ENCODE measurements at places on chromosomes 7 and 10.

DNA sequence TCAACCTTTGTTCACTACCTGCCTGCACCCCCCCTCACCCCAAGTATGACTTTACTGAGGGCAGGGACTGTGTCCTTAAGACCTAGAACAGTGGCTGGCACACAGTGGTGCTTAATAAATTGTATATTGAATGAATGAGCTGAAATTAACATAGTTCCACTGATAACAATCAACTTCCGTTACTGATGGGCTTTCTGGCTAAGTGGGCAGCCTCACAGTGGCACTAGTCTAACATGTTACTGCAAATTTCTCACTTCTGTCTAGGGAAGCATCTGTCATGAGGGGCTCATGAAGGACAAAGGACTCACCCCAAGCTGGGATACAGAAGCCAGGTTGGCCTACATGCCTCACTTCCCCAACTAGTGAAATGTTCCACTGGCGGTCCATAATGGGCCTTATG is 79.3 kb downstream of the CTTNBP2 start:
- DNase-seq: no peak

GRCh38 chr7:89002981-89003956 is 207.7 kb upstream of the TEX47 start:
- no peak for DNase-seq

- no peak for DNase-seq
These were observed 36.6 kb upstream of the SPOCK2 start for GRCh38 chr10:72124989-72125388.

GRCh38 chr7:80386686-80387085 is 125.2 kb downstream of the GNAT3 start:
- DNase-seq: no peak

- DNase-seq: no peak
These were observed 245.5 kb upstream of the NRP1 start for GRCh38 chr10:33579996-33580395.

DNA sequence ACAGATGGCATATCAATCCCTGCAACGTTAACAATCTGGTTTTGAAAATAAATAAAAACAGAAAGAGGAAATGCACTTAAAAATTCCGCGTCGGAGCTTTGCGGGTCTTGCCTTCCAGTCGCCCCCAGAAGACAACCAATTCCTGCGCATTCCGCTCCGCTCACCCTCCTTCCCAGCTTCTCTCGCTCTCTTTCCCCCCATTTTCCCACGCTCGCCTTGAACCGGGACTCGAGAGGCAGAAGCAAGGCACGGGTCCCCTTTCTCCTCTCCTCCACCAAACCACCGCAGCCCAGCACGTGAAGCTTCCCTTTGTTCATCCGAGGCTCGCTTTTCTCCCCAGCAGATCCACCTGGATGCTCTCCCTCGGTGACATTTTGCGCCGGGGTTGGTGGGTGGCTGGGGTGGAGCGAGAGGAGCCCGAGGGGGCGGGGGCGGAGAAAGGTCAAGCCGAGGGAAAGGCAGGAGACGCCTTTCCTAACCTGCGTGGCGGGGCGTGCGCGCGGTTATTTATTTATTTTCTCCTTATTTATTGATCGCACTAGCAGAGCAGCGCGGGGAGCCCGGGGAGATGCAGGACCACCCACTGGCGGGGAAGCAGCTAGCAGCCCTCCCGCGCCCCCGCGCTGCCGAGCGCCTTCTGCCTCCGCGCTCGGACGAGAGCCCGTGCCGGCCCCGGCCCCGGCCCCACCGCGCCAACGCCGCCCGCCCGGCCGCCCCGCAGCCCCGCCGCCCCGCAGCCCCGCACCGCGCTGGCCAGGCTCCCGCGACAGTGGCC is at the start of gene KCND2:
Gene KCND2 (plus strand): TSS at position 475 of the 775 bp plus-strand sequence.
- no peak for DNase-seq

GRCh38 chr7:122217125-122217524 is 73.1 kb upstream of the AASS start:
- peak; percentile 85 for DNase-seq

DNA sequence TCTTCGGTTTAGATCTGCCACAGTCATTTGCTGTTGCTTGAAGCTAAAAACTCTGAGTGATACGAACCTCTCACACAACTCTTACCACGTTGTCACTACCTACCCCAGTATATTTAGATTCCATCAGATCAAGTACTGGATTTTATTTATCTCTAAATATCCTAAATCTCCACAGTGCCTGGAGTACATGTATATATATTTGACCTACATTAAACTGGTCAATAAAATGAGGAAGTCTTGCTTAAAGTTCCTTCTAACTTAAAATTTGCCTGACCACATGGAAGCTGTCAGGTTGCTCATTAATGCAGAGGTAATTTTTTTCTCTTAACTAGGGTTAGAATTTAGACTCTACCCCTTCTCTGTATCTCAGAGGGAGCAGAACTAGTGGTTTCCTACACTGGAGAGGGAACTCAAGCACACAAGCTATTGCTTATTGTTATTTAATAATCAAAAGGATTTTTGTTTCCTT is 3.1 kb upstream of the MACC1 start:
- no peak for DNase-seq

GRCh38 chr7:3897430-3898372 is 596.6 kb downstream of the SDK1 start:
- peak; percentile 65 for DNase-seq

DNA sequence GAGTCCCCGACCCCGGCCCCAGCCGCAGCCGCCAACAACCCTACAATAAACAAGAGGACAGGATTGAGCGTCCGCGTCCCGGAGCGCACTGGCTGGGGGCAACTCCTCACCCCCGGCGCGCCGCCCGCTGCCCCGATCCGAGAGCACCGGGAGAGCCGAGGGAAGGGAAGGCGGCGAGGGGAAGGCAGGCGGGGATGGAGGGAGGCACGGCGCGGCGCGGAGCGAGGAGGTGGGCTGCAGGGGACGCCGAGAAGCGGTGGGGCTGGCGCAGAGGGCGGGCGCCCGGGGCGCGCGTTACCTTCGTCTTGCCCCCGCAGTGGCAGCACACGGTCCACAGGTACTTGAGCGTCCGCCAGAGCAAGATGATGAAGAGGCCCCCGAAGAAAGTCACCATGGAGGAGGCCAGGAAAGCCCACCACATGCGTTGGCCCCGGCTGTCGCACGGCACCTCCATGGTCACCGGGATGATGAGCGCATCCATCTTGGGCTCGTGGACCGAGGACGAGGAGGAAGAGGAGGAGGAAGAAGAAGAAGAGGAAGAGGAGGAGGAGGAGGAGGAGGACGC is 559 bp downstream of the KCNMA1 start:
- no peak for DNase-seq

- no peak for DNase-seq
These were observed 50.4 kb downstream of the SEC23IP start for GRCh38 chr10:119942973-119943372.

GRCh38 chr7:92149736-92150239 is 15.5 kb upstream of the CYP51A1 start:
- no peak for DNase-seq

GRCh38 chr7:23347682-23348180 is 48.6 kb downstream of the MALSU1 start:
- peak; percentile 83 for DNase-seq

GRCh38 chr10:5816170-5816569 is 2.9 kb upstream of the GDI2 start:
- no peak for DNase-seq

- peak; percentile 24 for DNase-seq
These were observed 457 bp downstream of the PLOD3 start for GRCh38 chr7:101216860-101217387.

DNA sequence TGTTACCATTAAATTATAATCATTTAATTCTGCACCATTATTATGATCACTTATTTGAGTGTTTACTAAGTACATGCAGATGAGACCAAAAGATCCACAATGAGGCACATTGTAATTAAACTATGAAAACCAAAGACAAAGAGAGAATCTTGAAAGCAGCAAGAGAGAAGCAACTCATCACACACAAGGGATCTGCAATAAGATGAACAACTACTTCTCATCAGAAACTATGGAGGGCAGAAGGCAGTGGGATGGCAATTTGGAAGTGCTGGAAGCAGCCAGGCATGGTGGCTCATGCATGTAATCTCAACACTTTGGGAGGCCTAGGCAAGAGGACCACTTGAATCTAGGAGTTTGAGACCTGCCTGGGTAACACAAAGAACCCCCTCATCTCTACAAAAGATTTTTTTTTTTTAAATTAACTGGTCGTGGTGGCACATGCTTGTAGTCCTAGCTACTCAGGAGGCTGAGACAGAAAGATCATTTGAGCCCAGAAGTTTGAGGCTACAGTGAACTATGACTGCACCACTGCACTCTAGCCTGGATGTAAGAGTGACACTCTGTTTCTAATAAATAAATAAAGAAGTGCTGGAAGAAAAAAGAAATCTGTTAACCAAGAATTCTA is 47.7 kb downstream of the CDK6 start:
- DNase-seq: no peak

- no peak for DNase-seq
These were observed 40.5 kb upstream of the WASL start for GRCh38 chr7:123789206-123789784.

DNA sequence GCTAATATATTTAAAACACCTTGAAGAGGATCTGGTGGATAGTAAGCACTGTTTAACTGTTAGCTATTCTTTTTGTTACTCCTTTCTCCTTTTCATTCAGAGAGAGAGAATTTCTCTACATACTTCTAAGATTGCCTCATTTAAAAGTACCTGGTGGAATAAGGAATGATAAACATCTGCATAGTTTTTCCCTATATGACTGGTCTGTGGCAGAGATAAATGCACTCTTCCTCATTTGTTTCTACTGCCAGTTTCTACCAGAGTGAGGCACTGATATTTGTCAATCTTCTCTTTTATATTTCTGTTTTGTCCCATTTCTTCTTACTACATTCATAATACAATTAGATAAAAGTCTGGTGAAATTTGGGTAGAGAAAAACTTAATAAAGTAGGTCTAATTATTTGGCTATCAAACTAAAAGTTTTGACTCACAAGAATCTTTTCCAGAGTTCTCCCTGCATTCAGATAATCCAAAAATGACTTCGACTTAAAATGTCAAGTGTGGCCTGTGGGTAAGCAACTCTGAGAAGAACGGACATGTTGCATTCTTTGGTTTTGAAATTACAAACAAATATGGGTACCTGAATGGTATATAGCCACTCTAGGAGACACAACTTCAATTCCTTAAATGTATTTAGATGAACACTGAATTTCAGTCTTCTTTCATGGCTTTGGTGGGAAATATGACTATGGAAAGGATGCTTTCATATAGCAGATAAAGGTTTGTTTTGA is 38.8 kb downstream of the RNLS start:
- no peak for DNase-seq

GRCh38 chr7:957418-958220 is 3.1 kb upstream of the ADAP1 start:
- no peak for DNase-seq

- DNase-seq: peak; percentile 22
These were observed 186.7 kb upstream of the HGF start for GRCh38 chr7:81956520-81956919.

DNA sequence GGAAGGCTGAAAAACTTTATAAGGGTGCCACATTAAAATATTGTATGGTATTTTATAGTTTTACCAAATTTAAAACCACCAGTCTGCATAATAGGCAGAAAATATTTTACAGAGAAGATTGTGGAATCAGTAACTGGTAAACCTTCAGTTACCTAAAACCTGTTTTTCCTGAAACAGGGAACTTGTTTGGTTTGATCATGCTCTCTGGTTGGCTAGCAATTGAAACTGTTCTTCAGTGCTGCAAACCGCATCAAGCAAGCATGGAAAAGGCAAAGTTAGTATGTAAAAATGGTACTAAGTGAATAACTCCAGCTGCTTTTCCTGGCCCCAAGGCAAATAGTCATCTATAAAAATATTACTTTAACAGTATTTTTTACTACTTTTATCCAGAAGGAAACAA is 316.9 kb upstream of the LRRN3 start:
- no peak for DNase-seq

DNA sequence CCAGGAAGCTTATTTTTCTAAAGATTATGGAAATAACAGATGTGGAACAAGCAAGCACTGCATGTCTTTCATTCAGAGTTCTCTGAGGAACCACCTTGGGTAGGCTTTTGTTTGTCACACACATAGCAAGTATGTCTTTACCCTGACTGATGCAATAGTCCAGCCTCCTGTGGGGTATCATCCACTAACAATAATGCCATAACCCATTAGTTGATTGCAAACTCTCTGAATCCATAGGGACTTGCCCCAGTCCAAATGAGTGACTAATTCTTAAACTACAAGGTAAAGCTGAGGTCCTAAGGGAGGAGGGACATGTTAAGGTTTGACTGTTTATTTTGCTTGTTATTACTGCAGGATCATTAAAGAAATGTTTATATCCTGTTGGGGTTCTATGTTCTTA is 151.4 kb upstream of the PRPS1L1 start:
- DNase-seq: no peak

GRCh38 chr7:11170863-11171568 is 197.3 kb downstream of the PHF14 start:
- no peak for DNase-seq

DNA sequence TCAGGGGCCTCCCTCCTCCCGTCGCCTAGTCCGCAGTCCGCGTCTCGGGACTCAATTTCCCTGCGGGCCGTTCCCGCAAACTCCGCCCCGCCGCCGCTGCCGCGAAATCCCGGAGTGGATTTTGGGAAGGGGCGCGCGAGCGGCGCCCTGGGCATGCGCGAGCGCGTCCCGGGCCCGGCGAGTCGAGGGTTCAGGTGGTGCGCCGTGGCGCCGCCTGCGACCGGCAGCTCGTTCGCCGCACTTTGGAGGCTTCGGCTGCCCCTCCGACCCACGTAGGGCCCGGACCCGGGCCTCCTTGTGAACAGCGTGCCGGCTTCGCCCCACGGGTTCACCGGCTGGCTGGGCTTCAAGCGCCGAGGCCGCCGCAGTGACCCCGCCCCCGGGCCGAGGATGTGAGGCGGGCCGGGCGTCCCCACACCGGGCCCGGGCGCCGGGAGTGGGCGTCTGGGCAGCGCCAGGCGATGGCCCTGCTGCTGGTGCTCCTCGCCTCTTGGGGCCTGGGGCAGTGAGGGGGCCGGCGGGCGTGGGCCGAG is at the start of gene PLEKHA8:
Gene PLEKHA8 (plus strand): TSS at position 197 of the 533 bp plus-strand sequence. CDS start 351 bp downstream, outside the sequence.
- peak; percentile 85 for DNase-seq

- DNase-seq: no peak
These were observed 69.0 kb downstream of the CREB5 start for GRCh38 chr7:28481091-28481926.

DNA sequence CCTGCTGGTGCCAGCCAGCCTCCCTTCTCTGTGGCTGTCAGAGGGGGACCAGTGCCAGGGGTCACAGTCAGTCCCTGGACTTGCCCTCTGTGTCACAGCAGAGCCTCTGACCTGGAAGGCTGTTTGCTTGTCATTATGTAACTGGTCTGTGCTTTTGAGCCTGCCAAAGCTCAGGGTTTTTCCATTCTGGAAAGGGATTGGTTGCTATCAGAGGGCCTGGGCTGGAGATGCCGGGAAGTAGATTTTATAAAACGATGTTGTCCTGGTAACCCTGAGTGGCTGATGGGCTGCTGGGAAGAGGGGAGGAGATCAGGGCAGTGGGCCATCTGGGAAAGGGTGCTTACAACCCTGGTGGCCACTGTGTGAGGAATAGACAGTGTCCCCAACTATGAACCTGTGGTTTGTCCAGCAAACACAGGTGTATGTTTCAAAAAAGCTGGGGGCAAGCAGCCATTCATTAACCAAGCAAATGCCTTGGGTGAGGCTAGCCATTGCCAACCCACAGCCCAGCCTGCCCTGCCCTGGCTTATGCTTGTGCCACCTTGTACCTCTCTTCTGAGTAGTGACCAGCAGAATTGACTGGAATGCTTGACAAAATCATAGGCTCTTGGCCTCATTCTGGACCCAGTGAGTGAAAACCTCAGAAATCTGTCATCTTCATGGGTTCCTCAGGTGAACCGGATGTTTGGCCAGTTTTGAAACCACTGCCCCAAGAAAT is 21.6 kb downstream of the SFTPD start:
- DNase-seq: no peak

- peak; percentile 37 for DNase-seq
These were observed 20.6 kb downstream of the HTR5A start for GRCh38 chr7:155090684-155091083.
